Transverse colon (tissue), 4 donors: ENCODE measurements at places on chromosomes 11 and 22. TPM values are rescaled to one million over a fixed set of nuclear protein-coding genes. Genes with fewer than 3 reads are reported as not detected.
A peak's percentile ranks its signal among the peaks of the same experiment; 100 is the strongest.

- H3K4me1 ChIP-seq, result no peaks in the 10 kb centered on the region
- DNase-seq, result no peak
- H3K36me3 ChIP-seq, result no peaks in the 10 kb centered on the region
- H3K27me3 ChIP-seq, result no peaks in the 10 kb centered on the region
- H3K4me3 ChIP-seq, result no peak overlapping the region
- H3K27ac ChIP-seq, result no peak overlapping the region
Observed at GRCh38 chr11:111526501-111526900, 11.9 kb downstream of the HOATZ start.

DNA sequence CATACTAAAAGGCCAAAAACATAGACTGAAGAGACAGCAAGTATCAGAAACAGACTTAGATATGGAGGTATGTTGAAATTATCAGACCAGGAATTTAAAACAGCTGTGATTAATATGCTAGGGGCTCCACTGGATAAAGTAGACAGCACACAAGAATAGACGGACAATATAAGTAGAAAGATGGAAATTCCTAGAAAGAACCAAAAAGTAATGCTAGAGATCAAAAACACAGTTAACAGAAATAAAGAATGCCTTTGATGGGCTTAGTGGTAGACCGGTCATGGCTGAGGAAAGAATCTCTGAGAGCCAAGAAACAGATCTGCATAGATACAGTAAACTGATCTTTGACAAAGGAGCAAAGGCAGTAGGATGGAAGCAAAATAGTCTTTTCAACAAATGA is 250.2 kb downstream of the SWAP70 start:
- no peaks in the 10 kb centered on the region for H3K36me3 ChIP-seq
- no peak overlapping the region for H3K27ac ChIP-seq
- no peaks in the 10 kb centered on the region for H3K4me1 ChIP-seq
- no peak for DNase-seq
- H3K27me3 ChIP-seq, result no peaks in the 10 kb centered on the region

- H3K36me3 ChIP-seq, result no peaks in the 10 kb centered on the region
- H3K4me3 ChIP-seq, result no peak overlapping the region
- no peak overlapping the region for H3K27ac ChIP-seq
- H3K4me1 ChIP-seq, result no peaks in the 10 kb centered on the region
Observed at GRCh38 chr11:70090961-70091381, 12.9 kb downstream of the ANO1 start.

Gene OR52N4
- total RNA-seq, result not detected

DNA sequence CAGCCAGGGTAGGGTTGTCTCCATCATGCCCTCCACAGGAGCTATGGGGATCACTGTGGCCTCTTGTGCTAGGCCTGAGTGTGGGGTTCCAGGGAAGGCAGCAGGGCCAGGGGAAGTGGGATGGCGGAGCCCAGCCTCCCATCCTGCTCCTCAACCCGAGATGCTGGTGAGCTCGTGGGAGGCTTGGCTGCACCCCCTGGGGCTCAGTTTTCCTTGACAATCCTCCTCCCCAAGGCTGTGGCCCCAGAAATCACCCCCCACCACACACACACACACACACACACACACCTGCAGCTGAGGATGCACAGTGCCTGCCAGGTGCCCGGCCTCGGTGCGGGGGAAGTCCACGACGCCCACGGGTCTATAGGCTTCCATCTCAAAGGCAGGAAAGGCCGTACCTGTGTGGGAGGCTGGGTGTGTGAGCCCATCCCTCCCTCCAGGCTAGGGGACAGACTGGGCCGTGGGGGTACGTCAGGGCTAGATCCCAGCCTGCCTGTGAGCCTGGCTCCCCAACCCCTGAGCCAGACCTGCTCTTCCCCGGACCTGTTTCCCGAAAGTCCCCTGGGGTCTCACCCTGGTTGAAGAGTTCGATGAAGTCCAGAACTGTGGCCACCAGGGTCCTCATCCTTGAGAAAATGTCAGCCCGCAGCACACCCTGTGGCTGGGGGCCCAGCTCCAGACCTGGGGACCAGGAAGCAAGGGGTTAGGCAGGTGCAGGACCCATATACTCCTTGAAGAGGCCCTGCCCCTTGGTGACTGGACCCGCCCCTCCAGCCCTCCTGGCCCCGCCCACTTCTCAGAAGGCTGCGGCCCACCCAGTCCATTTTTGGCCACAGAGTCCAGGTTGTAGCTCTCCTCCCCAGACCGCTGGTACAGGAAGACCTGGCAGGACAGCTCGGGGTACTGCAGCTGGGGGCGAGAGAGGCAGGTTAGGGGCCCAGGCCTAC is 5.2 kb upstream of the TBX10 start:
- no peak overlapping the region for H3K27ac ChIP-seq
- no peak for DNase-seq
- H3K4me1 ChIP-seq, result peaks cover 9% of the 10 kb centered on the region
- H3K36me3 ChIP-seq, result no peaks in the 10 kb centered on the region

Gene GGTLC3
- total RNA-seq, result not detected

Gene OTUB1
- 95.3 TPM for total RNA-seq

GRCh38 chr11:96195671-96196070 is 147.3 kb downstream of the MAML2 start:
- H3K27ac ChIP-seq, result no peak overlapping the region
- no peaks in the 10 kb centered on the region for H3K27me3 ChIP-seq
- H3K4me1 ChIP-seq, result peaks cover 23% of the 10 kb centered on the region
- no peak for DNase-seq
- no peak overlapping the region for H3K4me3 ChIP-seq

DNA sequence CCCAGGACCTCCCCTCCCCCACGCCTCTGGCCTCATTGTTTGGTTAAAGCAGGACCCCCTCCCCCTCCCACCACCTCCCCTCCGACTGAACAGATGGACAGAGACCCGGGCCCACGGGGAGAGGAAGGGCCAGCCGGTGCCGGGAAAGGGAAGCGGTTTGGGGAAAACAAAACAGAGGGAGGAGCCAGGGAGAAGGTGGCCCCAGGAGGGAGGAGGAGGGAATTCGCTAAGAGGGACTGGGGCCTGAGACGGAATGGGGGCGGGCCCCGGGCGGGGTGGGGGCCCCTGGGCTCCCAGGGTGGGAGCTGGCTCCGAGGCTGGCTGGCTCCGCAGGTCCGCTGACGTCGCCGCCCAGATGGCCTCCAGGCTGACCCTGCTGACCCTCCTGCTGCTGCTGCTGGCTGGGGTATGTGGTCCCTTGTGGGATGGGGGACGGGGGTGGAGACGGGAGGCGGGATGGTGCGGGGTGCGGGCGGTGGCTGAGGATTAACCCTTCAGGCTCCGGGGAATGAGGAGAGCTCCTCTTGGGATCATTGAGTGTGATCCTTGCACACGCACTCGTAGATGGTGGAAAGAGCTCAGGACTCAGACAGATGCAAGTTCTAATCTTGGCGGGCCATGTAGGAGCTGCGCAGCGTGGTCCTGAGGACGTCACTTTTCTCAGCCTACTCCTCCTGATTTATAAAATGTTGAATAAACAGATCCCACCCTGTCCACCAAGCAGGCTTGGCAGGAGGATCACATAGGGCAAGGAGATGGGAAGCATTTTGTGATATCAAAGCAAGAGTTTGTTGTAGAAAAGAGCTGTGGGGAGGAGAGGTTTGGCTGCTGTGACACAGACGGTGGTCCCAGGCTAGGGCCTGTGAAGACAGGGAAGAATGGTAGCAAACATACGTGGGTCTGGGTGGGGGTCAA is 688 bp downstream of the SERPING1 start:
- H3K4me3 ChIP-seq, result peak overlapping the region; percentile 55
- no peaks in the 10 kb centered on the region for H3K36me3 ChIP-seq
- peak overlapping the region; percentile 86 for H3K27ac ChIP-seq
- H3K4me1 ChIP-seq, result no peaks in the 10 kb centered on the region

GRCh38 chr11:39209981-39210380 is 2249.5 kb downstream of the LRRC4C start:
- H3K4me3 ChIP-seq, result no peak overlapping the region
- no peaks in the 10 kb centered on the region for H3K36me3 ChIP-seq
- DNase-seq, result no peak
- H3K4me1 ChIP-seq, result no peaks in the 10 kb centered on the region

- no peak overlapping the region for H3K27ac ChIP-seq
- no peaks in the 10 kb centered on the region for H3K4me1 ChIP-seq
- no peaks in the 10 kb centered on the region for H3K27me3 ChIP-seq
- H3K4me3 ChIP-seq, result no peak overlapping the region
- peaks cover 5% of the 10 kb centered on the region for H3K36me3 ChIP-seq
Observed at GRCh38 chr22:20721409-20722218, 52.3 kb upstream of the SERPIND1 start.
